Bladder microvascular endothelial cell (primary cell): ENCODE measurements at places on chromosomes 6 and 20. TPM values are rescaled to one million over a fixed set of nuclear protein-coding genes. Genes with fewer than 3 reads are reported as not detected.

The RAB44 gene
- total RNA-seq, result under 0.01 TPM in 1 of 2 replicates, not detected in the other

The RSPH9 gene
- total RNA-seq, result 0.06 and 0.16 TPM in 2 replicates

The RFX6 gene
- not detected in 2 replicates for total RNA-seq

The SMIM8 gene
- 2.1 and 3.6 TPM in 2 replicates for total RNA-seq

The PRSS35 gene
- 0.16 TPM in 1 of 2 replicates, not detected in the other for total RNA-seq

The SLC17A1 gene
- total RNA-seq, result not detected in 2 replicates

The CCDC170 gene
- under 0.01 TPM in 1 of 2 replicates, not detected in the other for total RNA-seq

The HLA-DPA1 gene
- total RNA-seq, result 10.8 and 12.3 TPM in 2 replicates

The LBP gene
- total RNA-seq, result not detected in 2 replicates

The ULBP3 gene
- 5.3 and 7.4 TPM in 2 replicates for total RNA-seq

The PNLDC1 gene
- total RNA-seq, result 1.3 TPM in 1 of 2 replicates, not detected in the other

The MROH8 gene
- 0.25 and 0.49 TPM in 2 replicates for total RNA-seq

The NRSN1 gene
- not detected in 2 replicates for total RNA-seq

The LAMA4 gene
- total RNA-seq, result 391 and 1,137 TPM in 2 replicates

The C20orf141 gene
- total RNA-seq, result not detected in 2 replicates

The RING1 gene
- total RNA-seq, result 21.0 and 31.4 TPM in 2 replicates

The POM121L2 gene
- not detected in 2 replicates for total RNA-seq

The TINAG gene
- total RNA-seq, result not detected in 2 replicates

The ANKRD66 gene
- total RNA-seq, result not detected in 2 replicates

The KHDC1L gene
- not detected in 2 replicates for total RNA-seq

The CLIC1 gene
- 347 and 730 TPM in 2 replicates for total RNA-seq

The SMLR1 gene
- total RNA-seq, result not detected in 2 replicates

The SAMD3 gene
- total RNA-seq, result not detected in 2 replicates
